ENCODE measurements at places on chromosomes 16 and 17.

DNA sequence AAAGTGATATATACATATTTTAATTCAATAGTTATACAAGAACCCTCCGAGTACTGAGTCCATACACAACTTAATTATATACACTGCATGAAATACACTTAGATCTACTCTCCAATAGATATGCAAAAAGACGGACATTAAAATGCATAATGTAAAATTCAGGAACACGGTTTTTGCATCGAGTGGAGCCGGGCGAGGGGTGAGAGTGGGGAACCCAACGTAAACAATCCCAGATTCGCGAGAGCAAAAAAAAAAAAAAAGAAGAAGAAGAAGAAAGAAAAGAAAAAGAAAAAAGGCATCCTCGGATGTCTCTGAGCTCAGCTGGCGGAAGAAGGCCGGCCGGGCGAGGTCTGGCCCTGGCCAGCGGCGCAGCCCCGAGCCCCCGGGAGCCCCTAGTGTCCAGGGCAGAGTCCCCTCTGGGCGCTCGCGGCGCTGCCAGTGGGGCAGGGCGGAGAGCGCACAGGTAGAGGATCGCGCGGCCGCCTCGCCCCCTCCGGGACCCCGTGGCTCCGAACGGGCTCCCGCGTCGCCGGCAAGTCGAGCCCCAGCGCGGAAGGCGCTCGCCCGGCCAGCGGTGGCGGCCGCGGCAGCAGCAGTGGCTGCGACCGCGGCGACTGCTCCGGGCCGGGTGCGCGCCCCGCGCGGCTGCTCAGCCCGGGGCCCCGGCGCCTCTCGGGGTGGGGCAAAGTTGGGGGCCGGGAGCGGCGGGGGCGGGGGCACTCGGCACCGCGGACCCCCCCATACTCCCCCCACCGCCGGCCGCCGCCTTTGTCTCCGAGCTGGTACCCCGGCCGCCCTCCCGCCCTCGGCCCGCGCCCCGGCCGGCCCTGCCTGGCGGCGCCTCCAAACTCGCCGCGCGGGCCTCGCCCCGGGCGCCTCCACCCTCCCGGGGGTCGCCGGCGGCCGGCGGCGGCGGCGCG, 9.6 kb upstream of the ZFHX3 start:
- DNase-seq = no peak

GRCh38 chr16:62665269-62665668, 629.0 kb upstream of the CDH8 start:
- no peak for DNase-seq

DNA sequence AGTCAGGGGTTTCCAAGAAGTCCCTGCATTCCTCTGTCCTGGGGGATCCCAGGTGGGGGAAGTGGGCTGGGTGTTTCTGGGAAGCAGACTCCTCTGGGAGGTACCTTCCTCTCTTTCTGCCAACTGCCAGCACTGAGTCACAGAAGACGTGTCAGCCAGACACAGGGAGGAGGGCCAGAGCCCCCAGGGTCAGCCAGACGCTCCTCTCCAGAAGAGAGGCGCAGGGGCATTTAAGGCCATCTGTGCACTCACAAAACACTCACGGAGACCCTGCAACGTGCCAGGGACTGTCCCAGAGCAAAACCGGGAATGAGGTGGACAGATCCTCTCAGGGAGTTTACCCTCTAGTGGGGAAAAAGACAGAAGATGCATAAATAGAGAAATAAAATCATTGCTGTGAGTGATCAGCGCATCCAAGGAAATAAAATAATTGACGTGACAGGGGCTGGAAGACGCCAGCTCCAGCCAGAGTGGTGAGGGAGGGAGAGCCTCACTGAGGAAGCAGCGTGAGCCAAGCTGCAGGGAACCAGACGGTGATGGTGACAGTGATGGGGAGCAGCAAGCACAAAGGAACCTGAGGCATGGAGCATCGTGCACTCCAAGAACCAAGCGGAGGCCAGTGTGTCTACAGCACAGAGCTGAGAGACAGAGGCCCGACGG, 105.4 kb downstream of the ZNF423 start:
- no peak for DNase-seq

DNA sequence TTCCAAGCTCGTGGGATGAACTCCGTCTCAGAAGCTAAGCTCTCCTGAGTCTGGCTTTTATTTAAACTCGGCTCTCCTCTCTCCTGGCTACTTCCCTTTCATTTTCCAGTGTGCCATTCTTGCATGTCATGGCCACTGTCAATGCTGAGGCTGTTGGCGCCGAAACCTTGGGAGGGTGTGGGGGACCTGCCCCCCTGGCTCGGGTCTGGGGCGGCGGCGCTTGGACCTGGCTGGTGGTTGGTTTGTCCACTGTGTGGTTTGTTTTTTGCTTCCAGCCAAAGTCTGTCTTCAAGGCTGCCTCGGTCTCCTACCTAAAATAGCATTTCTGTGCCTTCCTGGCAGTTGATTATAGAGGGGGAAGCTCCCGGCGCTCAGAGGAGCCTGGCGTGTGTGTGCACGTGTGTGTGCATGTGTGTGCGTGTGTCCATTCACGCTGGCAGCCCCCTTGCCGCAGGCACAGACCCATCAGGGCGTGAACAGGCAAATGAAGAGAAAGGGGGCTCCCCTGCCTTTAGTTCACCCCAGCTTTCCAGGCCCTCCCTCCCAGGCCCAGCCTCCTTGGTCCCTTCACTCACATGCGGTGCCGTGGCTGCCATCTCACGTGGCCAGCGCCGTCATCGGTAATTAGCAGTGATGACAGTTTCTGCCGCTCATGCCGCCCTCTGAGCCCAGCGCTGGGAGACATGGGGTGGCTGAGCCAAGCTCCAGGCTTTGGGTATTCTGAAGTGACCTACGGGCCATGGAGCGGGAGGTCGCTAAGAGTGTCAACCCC, 179.9 kb downstream of the SEC14L1 start:
- no peak for DNase-seq

- DNase-seq = no peak
These were observed 62.9 kb downstream of the SHISA6 start for GRCh38 chr17:11303773-11304394.

- DNase-seq = no peak
These were observed 3.8 kb upstream of the NGFR start for GRCh38 chr17:49491192-49491769.

DNA sequence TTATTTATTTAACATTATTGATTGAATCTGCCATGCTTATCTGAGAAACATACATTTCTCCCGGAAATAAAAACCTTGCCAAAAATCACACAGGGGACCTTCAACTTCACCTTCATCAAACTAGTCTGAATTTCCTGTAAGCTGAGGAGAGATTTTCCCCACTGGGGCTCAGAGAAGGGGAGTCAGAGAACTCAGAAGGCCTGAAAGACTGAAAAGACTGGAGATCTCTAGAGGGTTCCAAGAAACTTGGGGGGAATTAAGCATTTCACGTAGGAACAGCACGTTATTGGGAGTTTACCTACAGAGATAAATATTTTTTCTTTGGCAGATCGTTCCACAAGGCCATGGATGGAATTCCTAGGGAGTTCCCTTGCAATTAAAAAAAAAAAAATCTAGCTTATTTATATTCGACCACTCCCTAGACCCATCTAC, 528 bp upstream of the NOL11 start:
- no peak for DNase-seq

Data from activated CD4-positive, alpha-beta T cell treated with anti-CD3 and anti-CD28 coated beads, Interleukin-2, amount 50 U/mL, for 24 hours (primary cell).